ENCODE measurements at places on chromosomes 5 and 9. TPM values are rescaled to one million over a fixed set of nuclear protein-coding genes. Genes with fewer than 3 reads are reported as not detected.

CDH10 gene
- 0.35 TPM for total RNA-seq

PCDHGA10 gene
- 3.0 TPM for total RNA-seq

PCDHA9 gene
- total RNA-seq: 0.04 TPM

- DNase-seq: no peak
Observed at GRCh38 chr5:150438873-150439546, 10.5 kb downstream of the RPS14 start.

DNA sequence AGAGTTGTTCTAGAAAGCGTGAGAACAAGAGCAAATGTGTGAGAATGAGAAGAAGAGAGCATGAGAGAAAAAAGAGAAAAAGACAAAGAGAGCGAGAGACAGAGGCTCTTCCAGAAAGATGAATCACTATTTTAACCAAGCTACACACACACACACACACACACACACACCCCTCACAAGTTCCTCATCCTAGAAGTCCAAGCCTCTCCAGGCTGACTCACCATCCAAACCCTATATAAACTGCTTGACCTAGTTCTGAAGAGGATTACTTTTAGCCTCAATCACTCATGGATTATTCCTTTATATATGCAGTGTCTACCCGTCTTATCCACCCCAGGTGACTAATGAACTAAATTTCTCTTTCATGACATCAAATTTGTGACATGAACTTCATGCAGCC, 37.6 kb downstream of the C9orf57 start:
- DNase-seq: no peak

GRCh38 chr9:133135146-133135745, 14.2 kb upstream of the RALGDS start:
- DNase-seq: peak; percentile 60

ARRDC3 gene
- 87.3 TPM for total RNA-seq

DNA sequence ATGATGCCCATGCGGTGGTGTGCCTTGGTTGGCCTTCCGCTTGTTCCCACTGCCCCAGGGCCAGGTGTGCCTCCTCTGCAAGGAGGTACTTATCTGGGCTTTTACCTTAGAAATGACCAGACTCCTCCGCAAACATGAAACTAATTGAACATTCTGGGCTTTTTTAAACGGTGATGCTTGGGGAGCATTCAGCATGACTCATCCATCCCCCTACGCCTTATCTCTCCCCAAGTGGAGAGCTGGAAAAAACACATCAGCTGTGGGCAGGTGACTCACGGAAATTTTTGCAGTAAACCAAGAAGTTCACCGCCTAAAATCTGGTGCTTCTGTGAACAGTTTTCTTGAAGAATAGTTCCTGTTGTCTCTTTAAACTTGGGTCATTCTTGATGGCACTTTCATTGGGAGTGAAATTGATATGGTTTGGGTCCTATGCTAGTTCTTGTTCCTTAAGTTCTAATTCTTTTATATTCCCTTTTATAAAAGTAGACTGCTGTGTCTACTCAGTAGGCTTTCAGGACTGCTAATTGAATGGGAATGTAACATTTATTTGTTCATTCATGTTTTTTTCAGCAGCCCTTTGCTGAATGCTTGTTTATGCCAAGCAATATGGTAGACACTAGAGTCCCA, 39.6 kb downstream of the SFXN1 start:
- DNase-seq: no peak

DNA sequence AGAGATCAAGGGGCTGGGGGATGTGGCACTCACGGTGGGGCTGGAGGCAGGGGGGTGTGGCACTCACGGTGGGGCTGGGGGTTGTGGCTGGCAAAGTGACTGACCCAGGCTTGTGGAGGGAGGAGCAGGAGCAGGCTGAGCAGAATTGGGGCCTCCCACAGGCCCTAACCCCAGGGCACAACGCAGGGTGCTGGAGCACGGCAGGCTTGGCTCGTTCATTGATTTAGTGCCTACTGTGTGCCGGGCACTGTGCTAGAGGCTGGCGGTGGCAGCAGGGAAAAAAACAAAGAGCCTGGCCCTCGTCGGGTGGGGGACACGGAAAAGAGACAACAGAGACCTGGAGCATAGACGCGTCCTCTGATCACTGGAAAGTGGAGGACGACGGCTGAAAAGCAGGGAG, 80.9 kb downstream of the HMCN2 start:
- DNase-seq: no peak

SEMA4D gene
- total RNA-seq: 12.8 TPM

Measured in muscle of leg (tissue), 16 donors.